ENCODE measurements at places on chromosomes 6 and 20. TPM values are rescaled to one million over a fixed set of nuclear protein-coding genes. Genes with fewer than 3 reads are reported as not detected.

Gene ANGPT4
- not detected for total RNA-seq

Gene SLC2A10
- total RNA-seq, result not detected

Gene HIVEP2
- 24.1 TPM for total RNA-seq

Gene DNAAF9
- total RNA-seq, result 4.4 TPM

Gene RAD21L1
- total RNA-seq, result not detected

Gene RNF182
- not detected for total RNA-seq

Gene TAF11
- 32.2 TPM for total RNA-seq

Gene EBF4
- 1.3 TPM for total RNA-seq

Gene TRIM38
- total RNA-seq, result 19.0 TPM

Gene PCMTD2
- total RNA-seq, result 38.5 TPM

Gene CRIP3
- 0.50 TPM for total RNA-seq

Gene BMP6
- total RNA-seq, result not detected

Gene HLA-A
- 2,021 TPM for total RNA-seq

Gene AKAP7
- 7.3 TPM for total RNA-seq

Gene TP53INP2
- total RNA-seq, result 1.4 TPM

Gene CPNE5
- total RNA-seq, result 0.79 TPM
